MG63 (cell line): ENCODE measurements at places on chromosomes 4 and X. TPM values are rescaled to one million over a fixed set of nuclear protein-coding genes. Genes with fewer than 3 reads are reported as not detected.

AIFM1 gene
- total RNA-seq, result 44.3 and 69.8 TPM in 2 replicates

ADH1A gene
- not detected in 2 replicates for total RNA-seq

RRH gene
- not detected in 2 replicates for total RNA-seq

CFP gene
- not detected in 2 replicates for total RNA-seq

SYTL5 gene
- total RNA-seq, result not detected in 2 replicates

GABRG1 gene
- not detected in 2 replicates for total RNA-seq

ZRSR2 gene
- 1.8 and 1.9 TPM in 2 replicates for total RNA-seq

OCRL gene
- 26.6 and 27.6 TPM in 2 replicates for total RNA-seq

PLS3 gene
- 112 and 140 TPM in 2 replicates for total RNA-seq

SLC34A2 gene
- not detected in 2 replicates for total RNA-seq

CXCR3 gene
- total RNA-seq, result not detected in 2 replicates

MAPK10 gene
- 0.03 and 0.17 TPM in 2 replicates for total RNA-seq

DCAF4L1 gene
- 0.03 and 0.37 TPM in 2 replicates for total RNA-seq

CXCL13 gene
- not detected in 2 replicates for total RNA-seq

FAM120C gene
- 6.0 and 10.7 TPM in 2 replicates for total RNA-seq

PPP4R3C gene
- total RNA-seq, result not detected in 2 replicates

VCX3B gene
- not detected in 2 replicates for total RNA-seq

USP26 gene
- total RNA-seq, result not detected in 2 replicates

ZNF630 gene
- not detected in 2 replicates for total RNA-seq

ADRA2C gene
- total RNA-seq, result 2.3 and 7.8 TPM in 2 replicates

CRMP1 gene
- not detected in 2 replicates for total RNA-seq

ANXA3 gene
- 3.0 and 10.8 TPM in 2 replicates for total RNA-seq

SOX3 gene
- not detected in 2 replicates for total RNA-seq

IGBP1 gene
- total RNA-seq, result 55.2 and 59.5 TPM in 2 replicates

PRRG1 gene
- total RNA-seq, result 8.0 and 13.2 TPM in 2 replicates

KCNIP4 gene
- total RNA-seq, result not detected in 2 replicates

SSX3 gene
- total RNA-seq, result not detected in 2 replicates

PCDH18 gene
- total RNA-seq, result 22.1 and 26.5 TPM in 2 replicates

GPR119 gene
- total RNA-seq, result not detected in 2 replicates

GLOD5 gene
- total RNA-seq, result not detected in 2 replicates

NXF2B gene
- not detected in 2 replicates for total RNA-seq

ERAS gene
- total RNA-seq, result not detected in 2 replicates

ADH1C gene
- total RNA-seq, result not detected in 2 replicates

EPGN gene
- not detected in 2 replicates for total RNA-seq

SYTL4 gene
- 0.17 and 0.23 TPM in 2 replicates for total RNA-seq

GNRHR gene
- total RNA-seq, result not detected in 2 replicates

MMGT1 gene
- total RNA-seq, result 19.6 and 26.1 TPM in 2 replicates

NKX3-2 gene
- 1.2 and 1.5 TPM in 2 replicates for total RNA-seq

ANOS1 gene
- total RNA-seq, result not detected in 2 replicates
